SK-N-SH (cell line): ENCODE measurements at places on chromosomes 16 and 17. TPM values are rescaled to one million over a fixed set of nuclear protein-coding genes. Genes with fewer than 3 reads are reported as not detected.

The CDK3 gene
- polyA plus RNA-seq = 14.6 and 22.1 TPM in 2 replicates

The HOXB5 gene
- polyA plus RNA-seq = not detected in 2 replicates

The ARL5C gene
- polyA plus RNA-seq = not detected in 2 replicates

The CEP112 gene
- polyA plus RNA-seq = 7.9 and 10.6 TPM in 2 replicates

The FNDC8 gene
- not detected in 2 replicates for polyA plus RNA-seq

The ADCY7 gene
- polyA plus RNA-seq = 13.8 and 14.3 TPM in 2 replicates

The CDT1 gene
- 3.1 and 6.1 TPM in 2 replicates for polyA plus RNA-seq

The CAMKK1 gene
- 6.8 and 8.1 TPM in 2 replicates for polyA plus RNA-seq

The RAP1GAP2 gene
- 21.0 and 22.0 TPM in 2 replicates for polyA plus RNA-seq

The NPIPA2 gene
- 0.36 and 0.80 TPM in 2 replicates for polyA plus RNA-seq

The RETREG3 gene
- 13.3 and 24.9 TPM in 2 replicates for polyA plus RNA-seq

The SGSM2 gene
- polyA plus RNA-seq = 85.9 and 98.6 TPM in 2 replicates

The TEKT1 gene
- polyA plus RNA-seq = not detected in 2 replicates

The KRT31 gene
- polyA plus RNA-seq = 0.03 TPM in 1 of 2 replicates, not detected in the other

The CA7 gene
- polyA plus RNA-seq = 0.11 and 0.12 TPM in 2 replicates

The SCN4A gene
- polyA plus RNA-seq = not detected in 2 replicates

The KCNH6 gene
- 0.15 and 0.18 TPM in 2 replicates for polyA plus RNA-seq

The ORMDL3 gene
- 27.8 and 38.5 TPM in 2 replicates for polyA plus RNA-seq

The KRTAP2-3 gene
- 0.36 and 0.39 TPM in 2 replicates for polyA plus RNA-seq

The CD68 gene
- polyA plus RNA-seq = 34.6 and 62.4 TPM in 2 replicates

The TPSB2 gene
- polyA plus RNA-seq = not detected in 2 replicates

The KRTAP9-2 gene
- polyA plus RNA-seq = not detected in 2 replicates

The TPSAB1 gene
- not detected in 2 replicates for polyA plus RNA-seq

The HCRT gene
- not detected in 2 replicates for polyA plus RNA-seq

The KREMEN2 gene
- 0.24 and 0.77 TPM in 2 replicates for polyA plus RNA-seq

The TP53TG3B gene
- 0.92 and 1.7 TPM in 2 replicates for polyA plus RNA-seq

The BRICD5 gene
- 2.3 and 3.4 TPM in 2 replicates for polyA plus RNA-seq

The CLEC3A gene
- 0.03 TPM in 1 of 2 replicates, not detected in the other for polyA plus RNA-seq

The IRF8 gene
- polyA plus RNA-seq = not detected in 2 replicates

The CES5A gene
- not detected in 2 replicates for polyA plus RNA-seq

The DLX3 gene
- not detected in 2 replicates for polyA plus RNA-seq

The CCL2 gene
- 210 and 296 TPM in 2 replicates for polyA plus RNA-seq

The TBX21 gene
- not detected in 2 replicates for polyA plus RNA-seq

The PRAC1 gene
- polyA plus RNA-seq = not detected in 2 replicates
